ENCODE measurements at places on chromosomes 11 and 22.

GRCh38 chr11:119683783-119684182 is 45.2 kb downstream of the NECTIN1 start:
- no peak for DNase-seq

DNA sequence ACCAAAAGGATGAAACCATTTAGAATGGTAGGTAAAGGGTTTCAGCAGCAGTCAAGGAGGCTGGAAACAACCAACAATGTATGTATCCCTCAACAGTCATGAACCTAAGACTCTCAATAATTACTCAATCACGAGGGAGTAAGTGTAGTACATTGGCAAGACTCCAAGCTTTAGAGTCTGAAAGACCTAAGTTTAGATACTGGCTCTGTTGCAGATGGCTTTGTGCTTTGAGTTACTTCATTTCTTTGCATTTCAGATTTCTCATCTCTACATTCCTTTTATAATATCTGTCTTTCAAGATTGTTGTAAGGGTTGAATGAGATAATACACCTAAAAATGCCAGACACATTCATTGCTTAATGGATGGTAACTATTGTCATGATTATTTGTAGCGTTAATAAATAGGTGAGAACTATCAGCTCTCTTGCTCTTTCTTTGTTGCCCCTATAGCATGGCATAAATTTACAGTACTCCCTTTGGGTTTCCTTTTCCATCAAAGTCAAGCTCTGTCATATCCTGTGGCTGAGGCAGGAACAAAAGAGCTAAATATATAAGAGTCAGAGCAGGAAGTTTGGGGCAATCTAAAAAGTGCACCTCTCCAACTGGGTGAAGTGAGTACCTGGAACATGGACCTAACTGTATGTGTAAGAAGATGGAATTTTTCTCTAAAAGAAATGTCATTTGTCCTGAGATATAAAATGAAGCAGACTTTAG is 228.2 kb upstream of the ZC3H12C start:
- DNase-seq = no peak

GRCh38 chr11:97574976-97575665 is 1185.3 kb downstream of the JRKL start:
- DNase-seq = no peak

- no peak for DNase-seq
Measured at GRCh38 chr11:12808519-12808918, 134.3 kb downstream of the TEAD1 start.

DNA sequence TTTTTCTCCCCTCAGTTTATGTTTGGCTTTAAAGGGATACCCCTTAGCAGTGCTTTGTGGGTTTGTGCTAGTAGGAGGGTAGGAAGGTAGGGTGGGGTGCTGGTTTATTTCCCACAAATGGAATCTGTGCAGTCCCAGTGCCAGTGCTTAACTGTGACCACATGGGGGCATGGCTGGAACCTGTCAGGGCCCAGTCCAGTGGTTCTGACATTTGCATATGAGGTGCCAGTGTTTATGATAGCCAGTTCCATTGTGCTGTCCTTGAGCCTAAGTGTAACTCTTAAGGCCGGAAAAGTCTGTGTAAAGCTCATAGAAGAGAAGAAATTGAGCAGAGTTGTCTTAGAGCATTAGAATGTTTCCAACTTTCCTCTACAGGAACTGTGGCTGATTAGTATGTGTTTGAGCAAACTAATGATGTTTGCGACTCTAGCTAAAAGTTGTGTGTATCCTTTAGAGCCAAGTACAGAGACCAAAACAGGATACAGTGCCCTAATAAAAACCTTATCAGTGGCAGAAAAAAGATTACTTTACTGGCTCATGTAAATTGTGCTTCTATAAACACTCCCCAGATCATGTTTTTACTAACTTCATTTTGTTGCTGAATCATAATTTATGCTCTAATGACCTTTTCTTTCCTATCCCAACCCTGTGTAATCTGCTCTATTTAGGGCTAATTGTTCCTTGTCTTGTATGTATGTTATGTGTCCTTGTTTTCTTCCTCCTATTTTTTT is 38.1 kb downstream of the DIXDC1 start:
- DNase-seq = no peak

- DNase-seq = no peak
Measured at GRCh38 chr22:38071421-38072321, 12.3 kb downstream of the SLC16A8 start.

DNA sequence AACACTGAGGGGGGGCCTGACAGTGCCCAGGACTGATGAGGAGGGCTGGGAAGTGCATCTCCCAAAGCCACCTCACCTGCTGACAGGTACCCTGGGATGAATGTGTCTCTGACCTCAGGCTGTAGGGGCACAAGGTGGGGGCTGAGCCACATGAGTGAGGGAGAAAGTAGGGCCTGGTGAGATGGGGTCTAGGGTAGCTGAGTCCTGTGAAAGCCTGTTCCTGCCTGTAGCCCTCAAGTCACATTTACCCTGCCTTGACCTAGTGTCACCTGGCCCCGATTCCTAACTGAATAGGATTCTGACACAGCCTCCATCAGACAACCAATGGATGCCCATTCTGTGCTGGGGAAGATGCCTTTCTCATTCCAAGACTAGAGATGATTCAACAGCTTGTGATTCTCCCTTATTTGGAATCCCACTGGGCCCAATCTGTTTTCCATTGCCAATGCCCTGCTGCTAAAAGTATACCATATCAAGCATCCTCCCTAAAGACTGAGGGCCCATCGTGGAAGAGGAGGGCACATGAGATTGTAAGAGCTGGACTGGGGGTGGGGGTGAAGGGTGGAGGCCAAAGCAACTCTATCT is 11.1 kb upstream of the RFPL1 start:
- no peak for DNase-seq

GRCh38 chr11:122979103-122979814 is 2.4 kb downstream of the BSX start:
- DNase-seq = no peak

GRCh38 chr11:6606471-6607189 is 3.1 kb downstream of the ILK start:
- DNase-seq = peak; percentile 26

DNA sequence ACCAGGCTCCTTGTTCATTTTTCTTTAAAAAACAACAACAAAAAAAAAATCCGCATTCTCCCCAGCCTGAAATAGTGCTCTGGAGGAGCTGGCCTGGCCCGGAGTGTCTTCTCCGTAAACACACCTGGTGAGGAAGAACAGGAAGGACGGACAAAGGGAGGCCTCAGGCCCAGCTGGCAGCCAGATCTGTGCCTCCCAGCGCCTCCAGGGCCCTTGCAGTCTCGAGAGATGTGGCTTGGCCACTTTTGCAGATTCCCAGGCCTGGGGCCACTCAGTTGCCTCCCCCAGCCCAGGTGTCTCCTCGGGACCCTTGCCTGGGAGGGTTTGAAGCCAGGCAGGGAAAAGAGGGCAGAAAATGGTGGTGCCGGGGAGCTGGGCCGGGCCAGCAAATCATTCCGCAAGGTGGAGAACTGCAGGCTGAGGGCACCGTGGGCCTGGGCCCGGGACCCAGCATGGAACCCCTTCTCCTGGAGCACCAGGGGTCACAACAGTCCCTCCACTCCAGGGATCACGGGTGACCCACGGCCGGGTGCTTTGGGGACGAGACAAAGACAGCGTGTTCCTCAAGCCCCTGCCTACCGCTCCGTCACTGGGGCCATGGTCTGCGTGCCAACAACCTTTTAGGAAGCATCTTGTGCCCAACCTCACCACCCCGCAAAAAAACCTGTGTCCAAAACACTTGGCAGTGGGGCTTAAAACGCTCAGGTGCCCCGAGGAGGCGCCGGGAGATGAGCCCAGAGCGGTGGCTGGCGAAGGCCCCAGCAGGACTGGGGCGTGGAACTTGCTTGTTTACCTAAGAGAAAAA is 67.1 kb upstream of the WNT7B start:
- no peak for DNase-seq

GRCh38 chr11:126790550-126791081 is 210.0 kb downstream of the KIRREL3 start:
- DNase-seq = no peak

DNA sequence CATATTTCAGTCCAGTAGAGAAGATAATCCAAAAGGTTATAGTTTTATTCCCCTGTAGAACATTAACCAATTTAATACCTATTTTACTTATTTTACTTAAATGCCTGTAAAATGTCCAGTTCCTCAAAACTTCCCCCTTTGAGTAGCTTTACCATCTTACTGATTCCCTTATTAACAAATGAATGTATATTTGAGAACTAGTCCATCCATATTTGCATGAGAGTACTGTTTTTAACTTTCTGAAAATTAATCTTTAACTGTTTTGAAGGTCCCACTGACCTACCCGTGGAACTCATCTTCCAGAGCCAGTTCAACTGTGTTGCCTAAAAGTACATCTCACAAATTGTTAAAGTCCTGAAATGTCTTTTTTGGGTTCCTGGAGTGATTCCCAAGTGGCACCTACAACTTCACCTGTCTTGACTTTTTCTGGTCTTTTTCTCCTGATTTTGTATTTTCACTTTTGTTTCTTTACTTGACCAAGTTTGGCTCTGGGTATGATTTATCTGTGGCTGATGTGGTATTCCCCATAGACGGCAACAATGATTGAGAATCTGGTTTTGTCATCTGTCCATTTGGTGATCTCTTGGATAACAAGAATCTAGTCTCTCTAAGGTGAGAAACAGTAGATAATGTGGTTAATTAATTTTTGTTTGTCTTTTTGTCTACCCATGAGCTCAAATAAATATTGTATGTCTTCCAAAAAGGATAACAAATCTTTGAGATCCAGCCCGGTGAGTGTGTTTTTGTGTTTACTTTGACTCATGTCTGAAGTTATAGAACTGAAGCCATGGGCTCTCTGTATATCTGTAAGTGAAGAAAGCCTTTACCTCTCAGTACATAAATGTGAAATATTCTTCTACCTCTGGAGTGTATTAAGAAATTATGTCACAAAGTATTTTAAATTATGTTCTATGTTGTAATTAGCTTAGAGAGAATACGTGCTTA is 174.2 kb downstream of the ETS1 start:
- DNase-seq = no peak

- DNase-seq = no peak
Measured at GRCh38 chr11:80065086-80065485, 624.3 kb upstream of the TENM4 start.

DNA sequence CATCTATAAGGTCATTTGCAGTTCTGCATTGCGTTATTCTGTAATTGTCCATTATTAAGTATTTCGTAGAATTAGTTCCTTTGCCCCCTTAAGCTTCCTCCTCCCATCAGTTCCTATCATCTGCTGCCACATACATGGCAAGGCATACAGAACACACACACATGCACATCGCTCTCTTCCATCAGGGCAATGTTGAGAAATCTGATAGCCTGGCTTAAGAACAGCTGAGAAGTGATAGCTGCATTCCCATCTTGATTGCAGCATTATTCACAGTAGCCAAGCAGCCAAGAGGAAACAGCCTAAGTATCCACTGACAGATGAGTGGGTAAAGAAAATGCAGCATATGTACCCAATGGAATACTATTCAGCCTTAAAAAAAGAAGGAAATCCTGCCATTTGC is 186.8 kb upstream of the CADM1 start:
- DNase-seq = no peak

- DNase-seq = no peak
Measured at GRCh38 chr11:34366522-34366921, 8.7 kb upstream of the ABTB2 start.

DNA sequence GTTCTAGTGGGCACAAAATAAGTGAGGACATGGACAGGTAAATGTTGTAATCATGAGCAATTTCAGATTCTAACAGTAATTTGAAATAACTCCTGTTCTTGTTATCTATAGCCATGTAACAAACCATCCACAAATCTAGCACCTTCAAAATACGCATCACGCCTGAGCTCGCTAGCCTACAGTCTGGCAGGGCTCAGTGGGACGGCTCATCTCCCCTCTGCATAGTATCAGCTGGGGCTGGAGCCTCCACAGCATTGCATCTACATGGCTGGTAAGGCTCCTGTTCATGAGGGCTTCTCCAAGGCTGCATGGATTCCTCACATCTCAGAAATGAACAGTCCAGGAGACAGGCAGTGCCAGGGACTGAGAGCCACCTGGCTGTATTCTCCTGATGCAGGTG is 112.6 kb downstream of the KCNQ1 start:
- no peak for DNase-seq

DNA sequence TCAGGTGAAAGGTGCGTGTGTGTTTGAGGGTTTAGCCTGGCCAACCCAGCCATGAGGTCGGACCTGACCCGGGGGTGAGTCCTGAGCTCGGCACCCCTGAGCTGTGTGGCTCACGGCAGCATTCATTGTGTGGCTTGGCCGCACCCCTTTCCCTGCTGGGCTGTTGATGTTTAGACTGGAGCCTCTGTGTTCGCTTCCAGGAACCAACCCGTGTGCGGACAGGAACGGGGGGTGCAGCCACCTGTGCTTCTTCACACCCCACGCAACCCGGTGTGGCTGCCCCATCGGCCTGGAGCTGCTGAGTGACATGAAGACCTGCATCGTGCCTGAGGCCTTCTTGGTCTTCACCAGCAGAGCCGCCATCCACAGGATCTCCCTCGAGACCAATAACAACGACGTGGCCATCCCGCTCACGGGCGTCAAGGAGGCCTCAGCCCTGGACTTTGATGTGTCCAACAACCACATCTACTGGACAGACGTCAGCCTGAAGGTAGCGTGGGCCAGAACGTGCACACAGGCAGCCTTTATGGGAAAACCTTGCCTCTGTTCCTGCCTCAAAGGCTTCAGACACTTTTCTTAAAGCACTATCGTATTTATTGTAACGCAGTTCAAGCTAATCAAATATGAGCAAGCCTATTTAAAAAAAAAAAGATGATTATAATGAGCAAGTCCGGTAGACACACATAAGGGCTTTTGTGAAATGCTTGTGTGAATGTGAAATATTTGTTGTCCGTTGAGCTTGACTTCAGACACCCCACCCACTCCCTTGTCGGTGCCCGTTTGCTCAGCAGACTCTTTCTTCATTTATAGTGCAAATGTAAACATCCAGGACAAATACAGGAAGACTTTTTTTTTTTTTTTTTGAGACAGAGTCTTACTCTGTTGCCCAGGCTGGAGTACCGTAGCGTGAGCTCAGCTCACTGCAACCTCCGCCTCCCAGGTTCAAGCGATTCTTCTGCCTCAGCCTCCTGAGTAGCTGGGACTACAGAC is 53.9 kb upstream of the PPP6R3 start:
- no peak for DNase-seq

DNA sequence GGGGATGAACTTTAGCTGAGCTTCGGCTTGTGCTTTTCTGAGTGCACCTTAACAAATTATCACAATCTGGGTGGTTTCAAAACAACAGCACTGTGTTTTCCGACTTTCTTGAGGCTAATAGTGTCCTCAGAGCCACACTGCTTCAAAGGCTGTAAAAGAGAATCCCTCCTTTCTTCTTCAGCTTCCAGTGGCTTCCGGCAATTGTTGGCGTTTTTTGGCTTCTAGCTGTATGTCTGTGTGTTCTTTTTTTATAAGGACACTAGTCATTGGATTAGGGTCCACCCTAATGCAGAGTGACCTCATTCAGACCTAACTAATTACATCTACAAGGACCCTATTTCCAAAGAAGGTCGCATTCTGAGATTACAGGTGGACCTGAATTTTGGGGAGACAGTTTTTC is 30.6 kb downstream of the KIAA1671 start:
- DNase-seq = no peak

GRCh38 chr22:17872471-17872870 is 98.2 kb upstream of the BID start:
- DNase-seq = no peak

All from effector CD4-positive, alpha-beta T cell (primary cell).